Nucleus accumbens (tissue), 56 donors: ENCODE measurements at places on chromosomes 5 and 9.

DNA sequence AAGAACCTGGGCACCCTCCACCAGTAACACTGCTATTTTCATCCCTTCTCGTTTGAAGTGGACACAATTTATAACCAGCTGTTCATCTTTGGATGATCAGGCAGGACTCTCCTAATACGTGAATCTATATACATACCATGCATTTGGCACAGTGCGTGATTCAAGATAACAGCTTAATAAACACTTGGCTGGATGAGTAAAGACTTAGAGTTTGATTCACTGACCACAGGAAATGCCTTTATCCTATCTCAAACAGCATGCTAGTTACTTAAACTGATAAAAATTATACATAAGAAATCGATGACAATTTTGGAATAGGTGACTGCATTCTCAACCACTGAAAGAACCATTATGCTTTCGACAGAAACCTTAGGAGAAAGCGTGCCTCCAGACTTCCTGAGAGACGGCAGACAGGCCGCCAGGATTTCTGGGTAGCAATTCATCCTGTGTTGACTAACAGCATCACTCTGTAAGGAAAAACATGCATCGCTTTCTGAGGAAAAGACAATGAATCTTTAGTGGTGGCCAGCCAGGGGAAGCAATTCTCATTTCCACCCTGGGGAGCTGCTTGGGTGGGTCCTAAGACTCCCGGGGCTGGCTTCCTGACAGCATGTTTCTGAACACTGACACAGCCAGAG lies 9.7 kb downstream of the MRPL36 start:
- no peak for DNase-seq

- no peak for DNase-seq
Measured at GRCh38 chr5:168114444-168115017, 176.9 kb upstream of the WWC1 start.

- DNase-seq = peak; percentile 24
Measured at GRCh38 chr5:150846654-150847333, 473 bp downstream of the IRGM start.

- no peak for DNase-seq
Measured at GRCh38 chr9:121280715-121281613, 13.0 kb downstream of the GSN start.

DNA sequence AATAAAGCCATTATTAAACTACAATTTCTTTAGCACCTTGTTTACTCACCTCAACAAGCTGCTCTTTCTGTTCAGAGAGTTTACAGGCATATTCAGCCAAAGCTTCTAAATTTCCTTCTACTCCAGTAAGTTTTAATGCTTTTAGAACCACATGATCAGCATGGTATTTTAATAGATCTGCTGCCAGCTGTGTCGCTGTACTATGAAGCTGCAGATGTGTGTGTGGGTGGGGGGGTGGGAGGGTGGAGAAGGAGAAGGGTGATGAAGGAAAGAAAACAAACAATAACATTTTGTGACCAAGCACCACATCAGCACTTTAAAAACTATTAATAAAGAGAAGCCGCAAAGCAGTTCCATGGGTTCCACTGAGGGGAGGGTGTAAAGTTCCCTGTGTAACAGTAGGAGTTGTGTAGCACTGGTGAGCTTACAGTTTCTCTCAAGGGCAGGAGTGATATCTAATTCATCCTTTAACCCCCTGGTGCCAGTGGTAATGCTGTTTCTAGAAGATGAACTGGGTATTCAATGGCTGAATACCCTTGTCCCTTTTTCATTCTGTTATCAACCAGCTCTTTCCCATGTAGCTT lies 38.5 kb downstream of the ABITRAM start:
- DNase-seq = no peak

GRCh38 chr9:21528123-21528808 lies 46.2 kb upstream of the IFNE start:
- DNase-seq = no peak

DNA sequence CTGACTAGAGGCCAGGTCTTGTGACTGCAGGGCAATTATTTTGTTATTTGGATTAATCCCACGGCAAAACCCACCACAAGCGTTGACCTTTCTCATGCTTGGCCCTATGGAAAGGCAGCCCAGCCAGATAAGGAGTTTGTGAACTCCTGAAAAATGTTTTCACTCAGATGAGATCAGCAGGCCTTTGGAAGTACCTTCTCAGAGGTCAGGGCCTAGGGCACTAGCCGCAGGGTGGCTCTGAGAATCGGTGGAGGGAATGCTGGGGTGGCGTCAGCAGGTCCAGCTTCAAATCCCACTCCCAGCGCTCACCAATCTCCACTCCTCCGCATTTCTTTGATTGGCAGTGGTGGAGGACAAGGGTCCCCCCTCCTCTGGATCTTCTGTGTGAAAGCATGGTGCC lies 194.4 kb downstream of the GADD45G start:
- DNase-seq = no peak

- no peak for DNase-seq
Measured at GRCh38 chr5:136613230-136613629, 247.9 kb upstream of the TRPC7 start.

- no peak for DNase-seq
Measured at GRCh38 chr5:35124932-35125331, 77.2 kb upstream of the AGXT2 start.

DNA sequence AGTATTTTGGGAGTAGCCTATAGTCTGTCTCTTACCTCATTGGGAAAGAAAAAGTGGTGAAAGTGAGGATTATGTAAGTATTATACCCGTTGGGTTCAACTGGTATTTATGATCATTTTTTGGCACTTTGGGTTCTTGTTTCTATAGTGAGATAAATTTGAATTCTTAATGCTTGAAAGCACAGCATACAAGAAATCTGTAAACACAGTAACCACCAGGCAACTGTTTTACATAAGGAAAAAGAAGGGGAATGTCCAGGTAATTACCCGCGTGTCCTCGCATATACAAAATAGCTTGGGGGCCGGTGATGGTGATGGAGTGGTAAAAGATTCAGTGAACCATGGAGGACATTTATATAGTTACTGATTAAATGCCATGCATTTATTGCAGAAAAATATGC lies 60.5 kb downstream of the BASP1 start:
- DNase-seq = no peak

GRCh38 chr5:33995865-33996264 lies 11.4 kb upstream of the SLC45A2 start:
- no peak for DNase-seq

- DNase-seq = no peak
Measured at GRCh38 chr5:141906972-141907371, 16.7 kb upstream of the DELE1 start.

DNA sequence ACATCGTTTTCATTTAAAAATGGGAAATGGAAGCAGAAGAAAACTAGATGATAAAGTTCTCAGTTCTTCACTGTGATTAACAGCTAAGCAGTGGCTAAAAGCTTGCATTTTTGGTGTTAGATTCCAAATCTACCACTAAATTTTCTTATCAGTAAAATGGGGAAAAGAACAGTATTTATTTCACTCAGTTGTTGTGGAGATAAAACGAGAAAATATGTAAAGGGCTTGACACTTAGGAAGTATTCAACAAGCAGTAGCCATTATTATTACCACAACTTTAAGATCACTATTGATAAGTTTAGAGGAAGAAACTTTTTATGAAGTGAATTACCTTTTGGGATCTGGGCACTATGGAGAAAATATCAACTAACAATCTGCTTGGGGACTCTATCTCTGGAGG lies 4.5 kb downstream of the STOM start:
- DNase-seq = no peak

- DNase-seq = no peak
Measured at GRCh38 chr5:145854651-145855258, 18.1 kb downstream of the GRXCR2 start.

DNA sequence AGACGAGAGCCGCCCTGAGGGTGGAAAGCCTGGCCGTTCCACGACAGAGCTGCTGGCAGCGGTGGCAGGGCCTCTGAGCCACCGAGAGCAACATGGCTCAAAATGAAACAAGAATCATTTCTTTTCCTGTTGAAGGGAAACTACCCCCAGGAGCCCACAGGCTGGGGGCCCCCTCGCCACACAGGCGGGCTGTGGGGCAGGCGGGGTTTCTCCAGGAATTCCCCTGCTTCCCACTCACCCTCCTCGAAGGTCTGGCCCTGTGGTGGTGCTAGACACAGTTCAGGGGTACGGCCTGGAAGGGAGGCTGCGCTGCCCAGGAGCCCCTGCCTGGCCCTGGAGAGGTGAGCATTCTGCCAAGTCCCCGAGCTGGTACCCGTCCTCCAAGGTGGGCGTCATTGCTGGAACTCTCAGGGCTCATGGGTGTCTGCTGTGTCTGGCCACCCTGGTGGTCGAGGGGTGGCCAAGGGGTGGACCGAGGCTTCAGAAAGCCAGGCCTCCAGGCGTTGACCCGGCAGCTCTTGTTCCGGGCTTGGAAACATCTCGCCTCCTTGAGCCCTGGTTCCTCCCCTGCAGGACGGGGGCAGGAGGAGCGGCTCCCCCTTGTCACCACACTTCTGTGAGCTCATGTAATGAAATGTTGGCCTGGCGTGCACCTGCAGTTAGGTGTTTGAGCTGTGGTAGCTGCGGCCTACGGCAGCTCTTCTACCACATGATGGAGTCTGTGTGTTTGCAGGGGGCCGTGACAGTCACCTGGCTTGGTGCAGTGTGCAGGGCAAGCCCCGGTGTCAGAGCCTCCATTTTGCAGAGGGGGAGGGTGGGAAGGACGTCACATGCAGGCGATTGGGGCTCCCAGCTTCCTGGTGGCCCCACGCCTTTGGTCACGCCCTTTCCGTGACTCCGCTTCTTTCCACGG lies 65.3 kb downstream of the RXRA start:
- DNase-seq = no peak

DNA sequence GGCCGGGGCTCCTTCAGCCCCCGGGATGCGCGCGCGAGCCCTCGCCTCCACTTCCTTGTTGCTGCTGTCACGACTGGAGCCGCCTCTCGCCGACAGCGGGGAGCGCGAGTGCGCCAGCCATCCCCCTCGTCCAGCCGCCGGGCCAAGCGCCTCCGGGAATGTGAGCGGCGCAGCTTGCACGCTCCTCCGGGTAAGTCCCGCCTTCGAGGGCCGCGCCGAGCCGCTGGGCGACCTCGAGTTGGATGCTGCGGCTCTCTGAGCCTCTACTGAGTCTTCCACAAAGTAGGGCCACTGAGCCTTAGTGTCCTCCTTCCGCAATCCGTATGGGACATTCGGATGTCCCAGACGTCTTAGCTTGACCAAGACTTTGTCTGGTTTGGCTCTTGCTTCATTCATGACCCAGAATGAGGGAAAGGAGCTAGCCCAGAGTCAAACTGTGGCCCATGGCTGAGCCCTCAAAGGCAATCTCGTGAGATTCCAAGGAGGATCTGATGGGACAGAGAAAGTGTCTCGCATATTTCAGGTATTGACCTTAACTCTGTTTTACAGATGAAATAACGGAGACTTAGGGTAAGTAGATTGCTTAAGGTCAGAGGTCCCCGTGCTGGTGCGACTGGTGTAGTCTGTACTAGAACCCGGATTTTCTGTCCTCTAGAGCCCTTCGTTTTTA lies 586 bp downstream of the HMGXB3 start:
- DNase-seq = no peak

DNA sequence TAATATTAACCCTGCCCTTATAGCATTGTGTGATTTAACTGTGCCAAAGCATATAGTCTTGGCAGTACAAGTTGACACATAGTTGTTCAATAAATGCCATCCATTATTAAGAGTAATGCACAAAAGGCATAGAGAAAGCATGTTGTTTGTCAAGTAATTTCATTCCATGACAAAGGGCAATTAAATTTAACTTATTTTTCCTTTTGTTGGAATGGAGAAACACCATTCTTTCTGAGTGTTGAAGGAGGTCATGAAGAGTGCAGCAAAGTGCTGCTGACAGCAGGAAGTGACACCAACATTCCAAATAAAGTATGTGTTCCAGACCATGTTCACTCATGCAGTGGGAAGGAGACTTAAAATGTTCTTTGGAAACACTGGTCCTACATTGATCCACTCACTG lies 29.1 kb downstream of the ANKDD1B start:
- DNase-seq = no peak

DNA sequence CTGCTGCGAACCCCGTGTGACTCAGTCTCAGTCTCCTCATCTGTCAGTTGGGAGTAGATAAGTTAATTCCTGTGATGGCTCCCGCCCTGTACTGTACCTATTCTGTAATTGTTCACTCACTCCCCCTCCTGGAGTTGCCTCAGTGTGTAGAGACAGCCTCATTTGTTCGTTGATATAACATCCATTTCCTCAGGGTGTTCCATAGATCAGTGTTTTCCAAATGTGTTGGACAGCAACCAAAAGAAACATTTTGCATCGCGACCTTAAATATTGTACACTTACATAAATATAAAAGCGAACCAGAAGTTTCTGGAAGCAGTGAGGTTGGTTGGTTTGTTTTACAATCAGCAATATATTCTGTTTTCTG lies 698 bp downstream of the NFX1 start:
- peak; percentile 76 for DNase-seq

DNA sequence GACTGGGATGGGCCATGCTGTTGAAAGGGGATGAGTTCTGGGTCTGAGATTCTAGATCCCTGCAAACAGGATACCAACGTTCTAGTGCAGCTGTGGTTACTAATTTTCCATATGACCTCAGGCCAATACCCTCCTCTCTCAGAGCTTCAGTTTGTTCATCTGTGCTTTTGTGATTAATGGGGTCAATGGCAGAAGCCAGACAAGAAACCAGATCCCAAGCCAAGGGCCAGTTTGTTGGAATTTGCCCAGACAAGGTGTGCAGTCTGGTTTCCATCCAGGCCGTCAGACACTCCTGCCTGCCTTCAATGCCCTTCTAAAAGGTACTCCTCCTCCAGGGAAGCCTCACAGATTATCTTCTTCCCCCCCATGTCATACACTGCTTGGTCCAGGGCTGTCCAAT lies 11.4 kb downstream of the MYORG start:
- DNase-seq = no peak

DNA sequence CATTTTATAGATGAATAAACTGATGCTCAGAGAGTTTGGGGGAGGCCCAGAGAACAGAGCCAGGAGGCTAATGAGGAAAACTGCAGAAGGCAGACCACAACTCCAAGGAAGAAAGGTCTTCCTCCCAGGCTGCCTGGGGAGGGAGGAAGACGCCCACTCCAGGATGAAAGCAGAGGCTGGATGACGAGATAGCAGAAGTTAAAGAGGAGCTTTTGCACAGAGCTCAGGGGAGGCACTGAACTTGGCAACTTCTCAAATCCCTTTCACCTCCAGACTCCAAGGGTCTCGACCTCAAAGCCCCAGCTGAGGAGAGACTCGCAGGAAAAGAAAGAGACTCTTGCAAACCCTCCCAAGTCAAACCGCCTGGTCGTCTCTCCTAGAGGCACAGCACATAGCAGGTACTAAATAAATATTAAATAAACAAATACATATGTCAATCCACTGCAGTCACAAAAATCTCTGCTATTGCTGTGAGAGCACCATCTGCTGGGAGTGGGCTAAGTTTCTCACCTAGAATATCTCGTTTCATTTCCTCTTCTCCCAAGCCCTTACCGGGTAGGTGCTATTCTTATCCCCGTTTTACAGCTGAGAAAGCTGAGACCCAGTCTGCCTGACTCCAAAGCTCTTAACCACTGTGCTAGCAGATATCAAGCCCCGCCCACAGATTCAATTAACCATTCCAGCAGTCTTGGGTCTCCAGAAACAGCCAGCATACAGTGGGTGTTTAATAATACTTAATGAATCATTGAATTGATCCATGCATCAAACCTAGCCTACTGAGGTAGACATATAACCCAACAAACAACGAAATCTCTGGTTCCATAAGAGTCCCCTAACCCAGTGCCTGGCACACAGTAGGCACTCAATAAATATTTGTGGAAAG lies 97.8 kb upstream of the HAND1 start:
- DNase-seq = no peak
